ENCODE measurements at places on chromosomes 13 and 19.
A peak's percentile ranks its signal among the peaks of the same experiment; 100 is the strongest.

- DNase-seq = no peak
Observed at GRCh38 chr13:31320946-31321345, 121.2 kb downstream of the B3GLCT start.

GRCh38 chr19:37931881-37932655 is 25.1 kb downstream of the SIPA1L3 start:
- DNase-seq = peak; percentile 5

GRCh38 chr13:22883956-22884355 is 296.8 kb upstream of the SGCG start:
- no peak for DNase-seq

DNA sequence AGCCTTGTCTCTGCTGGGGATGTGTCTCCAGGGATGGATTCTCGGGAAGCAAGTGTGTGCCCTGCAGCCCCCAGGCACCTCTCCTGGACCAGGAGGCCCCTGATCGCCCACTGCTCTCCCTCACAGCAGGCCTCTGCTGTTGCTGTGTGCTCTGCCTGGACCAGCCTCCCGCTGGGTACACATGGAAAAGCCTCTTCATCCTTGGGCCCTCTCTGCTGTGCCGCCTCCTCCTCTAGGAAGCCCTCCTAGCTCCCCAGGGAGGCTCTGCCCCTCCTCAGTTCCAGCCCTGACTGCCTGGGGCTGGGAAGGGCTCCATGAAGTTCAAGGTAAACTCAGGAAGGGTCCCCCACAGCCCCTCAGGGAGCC is 12.0 kb downstream of the NDUFA11 start:
- no peak for DNase-seq

DNA sequence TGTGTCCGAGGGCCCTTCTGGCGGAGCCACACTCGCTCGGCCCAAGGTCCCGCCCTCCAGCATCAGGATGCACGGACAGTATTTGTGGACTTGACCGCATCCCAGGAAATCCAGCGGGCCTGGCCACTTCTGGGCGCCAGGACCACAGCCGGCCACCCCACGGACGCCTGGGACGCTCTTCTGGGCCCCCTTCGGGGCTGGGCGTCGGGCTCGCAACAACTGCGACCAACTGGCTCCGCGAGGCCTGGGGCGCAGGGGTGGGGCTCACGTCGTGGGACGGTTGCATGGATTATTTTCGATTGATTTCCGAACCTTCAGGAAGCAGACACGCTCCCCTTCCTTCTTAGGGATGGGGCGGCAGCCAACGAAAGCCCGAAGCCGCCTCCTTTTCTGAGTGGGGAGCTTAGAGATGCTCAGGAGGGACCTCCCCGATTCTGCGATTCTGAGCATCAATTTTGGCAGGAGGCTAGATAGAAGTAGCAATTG is 521 bp upstream of the NUP58 start:
- DNase-seq = peak; percentile 21

DNA sequence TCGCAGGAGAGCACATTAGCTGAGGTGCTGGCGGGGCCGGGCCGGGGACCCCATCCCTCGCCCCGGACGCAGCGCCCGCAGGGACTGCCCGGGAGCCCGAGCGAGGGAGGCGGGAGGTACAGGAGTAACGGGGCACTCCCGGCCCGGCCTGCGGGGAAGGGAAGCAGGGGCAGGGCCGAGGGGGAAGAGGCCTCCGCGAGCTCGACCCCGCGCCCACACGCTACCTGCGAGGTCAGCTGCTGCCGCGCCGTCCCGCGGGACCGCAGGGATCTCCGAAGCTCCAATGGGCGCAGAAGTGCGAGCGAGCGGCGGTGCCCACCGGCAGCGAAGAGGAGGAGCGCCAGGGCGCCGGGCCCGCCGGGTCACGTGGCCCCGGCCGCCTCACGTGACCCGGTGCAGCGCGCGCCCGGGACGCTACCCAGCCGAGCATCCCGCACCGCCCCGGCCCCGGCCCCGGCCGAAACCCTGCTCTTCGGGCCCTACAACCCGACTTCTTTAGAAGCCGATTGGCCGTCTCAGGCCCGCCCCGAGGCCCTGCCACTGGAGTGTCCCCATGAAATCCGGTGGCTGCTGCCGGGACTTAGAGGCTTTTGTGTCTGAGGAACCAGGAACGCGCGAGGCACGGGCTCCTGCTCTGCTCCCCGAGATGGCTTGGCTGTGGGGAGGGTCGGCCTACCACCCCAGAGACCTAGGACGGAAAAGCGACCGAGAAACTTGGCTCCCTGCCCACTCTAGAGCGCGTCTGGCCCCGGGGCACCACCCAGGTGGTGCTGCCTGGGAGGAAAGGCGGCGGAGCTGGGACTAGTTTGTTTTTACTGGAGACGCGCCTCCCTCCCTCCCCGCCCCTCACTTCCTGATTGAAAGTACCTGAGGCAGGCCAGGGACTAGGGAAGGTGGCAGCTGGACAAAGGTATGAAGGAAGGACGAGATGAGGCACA is at the start of gene RCBTB1:
RCBTB1 (minus strand) TSS at position 339 of the 938 bp plus-strand sequence. CDS start 18,279 bp downstream, outside the sequence.
- DNase-seq = peak; percentile 73

DNA sequence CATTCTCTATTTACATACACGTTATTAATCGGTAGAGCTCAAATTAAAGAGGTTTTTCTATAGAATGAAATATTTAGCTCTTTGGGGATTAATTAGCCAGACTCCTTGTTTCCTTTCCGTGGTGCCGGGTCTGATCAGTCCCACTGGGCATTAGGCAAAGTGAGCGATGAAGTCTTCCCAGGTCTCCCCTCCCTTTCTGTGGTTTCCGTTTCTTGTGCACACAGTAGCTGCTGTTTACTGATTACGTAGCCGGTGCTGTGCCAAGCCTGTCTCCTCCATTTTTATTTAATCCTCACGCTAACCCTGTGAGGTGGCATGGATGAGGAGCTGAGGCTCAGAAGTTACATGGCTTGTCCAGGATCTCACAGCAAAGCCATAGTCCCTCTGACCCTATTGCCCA is 9.0 kb downstream of the SLC25A15 start:
- DNase-seq = no peak

GRCh38 chr13:20303636-20304035 is 71.5 kb upstream of the GJB6 start:
- DNase-seq = no peak

DNA sequence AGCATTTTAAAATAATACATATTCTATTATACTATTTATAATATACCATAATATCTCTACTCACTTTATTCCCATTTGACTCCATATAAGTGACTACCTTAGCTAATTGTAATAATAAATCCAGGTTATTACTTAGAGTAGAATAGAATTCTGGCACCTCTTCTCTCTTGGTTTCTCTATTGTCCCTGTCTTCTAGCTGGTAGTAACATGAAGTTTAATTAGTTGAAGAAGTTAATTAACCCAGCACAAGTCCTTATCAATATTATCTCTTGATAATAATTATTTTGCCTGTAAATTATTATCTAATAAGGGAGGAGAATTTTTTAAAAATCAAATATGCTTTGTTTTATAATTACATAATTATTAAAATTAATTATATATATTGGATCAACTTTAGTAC is 1571.2 kb upstream of the PRR20A start:
- DNase-seq = no peak

- DNase-seq = no peak
Observed at GRCh38 chr13:27853861-27854260, 61.6 kb downstream of the GSX1 start.

DNA sequence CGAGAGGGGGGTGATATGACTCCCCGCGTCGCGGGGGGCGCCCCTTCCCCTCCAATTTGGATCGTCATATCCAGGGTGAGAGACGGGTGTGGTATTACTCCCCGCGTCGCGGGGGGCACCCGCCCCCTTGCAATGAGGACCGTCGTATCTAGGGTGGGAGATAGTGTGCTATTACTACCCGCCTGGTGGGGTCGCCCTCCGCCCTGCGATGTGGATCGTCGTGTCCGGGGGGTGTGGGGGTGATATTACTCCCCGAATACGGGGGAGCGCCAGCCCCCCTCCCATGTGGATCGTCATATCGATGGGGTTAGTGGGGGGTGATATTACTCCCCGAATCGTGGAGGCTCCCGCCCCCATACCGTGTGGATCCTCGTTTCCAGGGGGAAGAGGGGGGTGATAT is 29.2 kb upstream of the RGCC start:
- peak; percentile 45 for DNase-seq

DNA sequence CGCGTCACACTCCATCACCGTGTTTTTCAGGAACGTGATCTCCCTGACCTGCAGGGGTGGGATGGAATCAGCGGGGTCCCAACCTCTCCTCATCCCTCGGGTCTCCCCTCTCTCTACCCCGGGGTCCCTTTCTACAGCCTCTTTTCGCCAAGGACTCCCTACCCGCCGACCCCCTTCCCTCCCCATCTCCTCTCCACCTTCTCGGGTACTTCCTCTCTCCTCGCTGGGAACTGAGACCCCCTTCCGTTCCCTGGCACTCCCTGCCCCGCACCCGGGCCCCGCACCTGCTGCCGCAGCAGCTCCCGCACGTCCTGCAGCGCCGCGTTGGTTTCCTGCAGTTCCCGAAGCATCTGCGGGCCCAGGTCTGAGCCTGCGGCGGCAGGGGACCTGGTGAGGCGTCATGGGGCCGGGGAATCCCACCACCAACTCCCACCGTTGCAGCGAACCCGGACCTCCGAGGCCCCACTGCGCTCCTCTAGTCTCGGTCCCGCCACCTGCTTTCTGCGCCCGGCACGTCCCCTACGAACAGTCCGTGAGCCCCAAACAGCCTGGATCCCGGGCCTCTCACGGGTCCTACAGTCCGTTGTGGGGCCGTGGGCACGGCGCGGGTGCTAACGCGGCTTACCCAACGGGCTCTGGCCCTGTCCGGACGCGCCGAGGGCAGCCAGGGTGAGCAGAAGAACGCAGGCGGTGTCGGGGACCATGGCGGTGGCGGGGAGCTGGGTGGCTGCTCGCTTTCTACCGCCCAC is at the start of gene COMP:
COMP (minus strand) TSS at position 740 of the 749 bp plus-strand sequence; CDS start at position 704, 36 bp downstream.
- DNase-seq = no peak

- no peak for DNase-seq
Observed at GRCh38 chr13:101736566-101736965, 284.1 kb downstream of the ITGBL1 start.

DNA sequence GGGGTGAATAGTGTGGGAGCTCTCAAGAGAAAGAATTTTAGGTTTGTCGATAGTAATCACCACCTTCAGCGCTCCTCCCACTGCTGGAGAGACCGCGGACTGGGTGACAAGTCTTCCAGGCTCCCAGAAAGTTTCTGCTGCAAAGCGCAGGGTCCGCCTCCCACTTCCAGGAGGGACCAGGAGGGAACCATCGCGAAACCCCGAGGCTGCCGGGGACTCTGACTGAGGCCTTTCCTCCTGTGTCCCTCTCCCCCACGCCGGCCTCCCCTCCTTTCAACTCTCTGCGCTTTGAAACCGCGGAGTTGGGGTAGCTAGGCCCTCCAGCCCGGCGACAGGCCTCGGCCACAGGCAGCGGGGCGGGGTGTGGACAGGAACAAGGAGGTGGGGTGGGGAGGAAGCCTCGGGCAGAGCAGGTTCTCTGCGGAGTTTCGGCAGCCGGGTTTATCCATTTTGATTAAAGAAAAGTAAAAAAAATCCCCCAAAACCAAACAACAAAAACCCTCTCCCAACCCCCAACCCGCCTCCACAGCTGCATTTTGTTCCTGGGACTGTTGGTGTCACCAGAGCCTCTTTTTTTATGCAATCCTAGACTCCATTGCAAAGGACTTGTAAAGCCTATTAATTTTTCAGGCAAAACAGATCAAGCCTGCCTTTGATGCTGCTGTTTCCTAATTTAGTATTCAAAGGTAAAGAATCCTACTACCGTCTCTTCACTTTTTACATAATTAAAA is 157.2 kb downstream of the TM9SF2 start:
- peak; percentile 54 for DNase-seq

DNA sequence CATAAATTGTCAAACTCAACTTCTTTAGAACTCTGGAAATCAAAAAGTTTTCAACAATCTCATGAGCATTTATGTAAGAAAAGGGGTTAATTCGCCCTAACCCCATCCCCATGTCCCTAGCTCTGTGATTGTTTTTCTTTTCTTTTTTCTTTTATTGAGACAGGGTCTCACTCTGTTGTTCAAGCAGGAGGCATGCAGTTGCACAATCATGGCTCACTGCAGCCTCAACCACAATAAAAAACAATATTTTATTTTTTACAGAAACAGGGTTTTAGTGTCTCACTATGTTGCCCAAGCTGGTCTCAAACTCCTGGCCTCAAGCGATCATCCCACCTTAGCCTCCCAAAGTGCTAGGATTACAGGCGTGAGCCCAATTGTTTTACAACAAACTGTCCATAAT is 16.7 kb downstream of the VWA8 start:
- no peak for DNase-seq

DNA sequence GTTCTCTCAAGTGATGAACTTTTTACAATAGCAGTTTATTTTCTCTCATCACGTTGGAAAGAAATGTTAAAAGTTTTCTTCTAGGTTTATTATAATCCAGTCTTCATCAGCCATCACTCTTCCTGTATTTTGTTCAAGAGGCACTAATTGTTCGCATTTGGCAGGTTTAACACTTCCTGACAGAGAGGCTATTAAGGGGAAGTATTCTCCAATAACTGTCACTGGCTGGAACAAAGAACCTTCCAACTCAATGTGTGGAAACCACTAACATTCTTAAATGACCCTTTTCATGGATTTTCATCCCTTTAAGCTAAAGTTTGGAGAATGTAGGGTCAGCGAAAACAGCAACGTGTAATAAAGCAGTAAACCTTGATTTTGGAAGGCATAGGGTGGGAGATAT is 145.1 kb downstream of the PCCA start:
- no peak for DNase-seq

Measured in stimulated activated CD4-positive, alpha-beta T cell treated with anti-CD3 and anti-CD28 coated beads, Interleukin-4, amount 100 ng/mL, for 1 hour (primary cell).